ENCODE measurements at places on chromosomes 13 and 19.
A peak's percentile ranks its signal among the peaks of the same experiment; 100 is the strongest.

DNA sequence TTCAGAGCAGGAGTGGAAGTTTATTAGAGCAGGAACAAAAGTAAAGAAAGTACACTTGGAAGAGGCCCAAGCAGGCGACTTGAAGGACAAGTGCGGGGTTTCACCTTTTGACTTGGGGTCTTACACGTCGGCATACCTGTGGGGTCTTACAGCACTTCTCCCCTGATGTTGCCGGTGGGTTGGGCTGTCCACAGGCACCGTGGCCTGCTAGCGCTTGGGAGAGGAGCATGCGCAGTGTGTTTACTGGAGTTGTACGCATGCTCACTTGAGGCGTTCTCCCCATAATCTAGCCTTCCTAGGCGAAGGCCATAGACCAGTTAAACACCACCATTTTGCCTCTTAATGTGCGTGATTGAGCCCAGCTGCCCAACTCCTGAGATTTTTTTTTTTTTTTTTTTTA lies 25.0 kb upstream of the PLEKHF1 start:
- DNase-seq: no peak

DNA sequence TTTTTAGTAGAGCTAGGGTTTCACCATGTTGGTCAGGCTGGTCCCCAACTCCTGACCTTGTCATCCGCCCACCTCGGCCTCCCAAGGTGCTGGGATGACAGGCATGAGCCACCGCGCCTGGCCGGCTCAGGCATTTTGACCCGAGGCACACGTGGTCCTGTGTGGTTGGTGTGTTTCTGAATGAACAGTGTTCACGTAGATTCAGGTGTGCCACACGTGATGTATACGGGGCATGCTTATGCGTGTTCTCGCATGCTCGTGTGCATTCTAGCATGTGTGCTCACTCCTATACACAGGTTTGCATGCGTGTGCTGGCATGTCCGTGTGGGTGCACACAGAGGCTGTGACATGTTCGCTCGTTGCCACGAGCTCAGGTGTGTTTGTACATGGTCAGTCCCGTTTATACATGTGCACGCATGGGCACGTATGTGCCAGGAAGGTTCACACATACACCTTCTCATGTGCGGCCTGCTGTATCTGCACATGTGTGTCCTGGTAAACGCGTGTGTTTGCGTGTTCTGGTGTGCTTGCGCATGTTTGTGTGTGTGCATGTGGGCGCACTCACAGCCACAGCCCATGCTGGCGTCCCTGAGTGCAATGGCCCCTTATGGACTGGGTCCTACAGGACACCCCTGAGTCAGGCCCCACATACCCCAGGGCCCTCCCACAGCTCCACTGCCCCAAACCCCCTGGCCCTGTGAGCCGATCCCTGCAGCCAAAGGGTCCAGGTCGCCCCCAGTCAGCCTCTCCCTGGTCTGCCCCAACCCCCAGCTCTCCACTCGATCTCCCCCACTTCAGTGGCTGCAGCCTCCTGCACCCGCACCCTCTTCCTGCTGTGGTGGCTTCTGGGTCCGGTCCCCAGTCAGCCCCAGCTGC lies 20.6 kb upstream of the TCF3 start:
- DNase-seq: no peak

GRCh38 chr19:53908106-53908934 lies 758 bp upstream of the CACNG7 start:
- peak; percentile 66 for DNase-seq

DNA sequence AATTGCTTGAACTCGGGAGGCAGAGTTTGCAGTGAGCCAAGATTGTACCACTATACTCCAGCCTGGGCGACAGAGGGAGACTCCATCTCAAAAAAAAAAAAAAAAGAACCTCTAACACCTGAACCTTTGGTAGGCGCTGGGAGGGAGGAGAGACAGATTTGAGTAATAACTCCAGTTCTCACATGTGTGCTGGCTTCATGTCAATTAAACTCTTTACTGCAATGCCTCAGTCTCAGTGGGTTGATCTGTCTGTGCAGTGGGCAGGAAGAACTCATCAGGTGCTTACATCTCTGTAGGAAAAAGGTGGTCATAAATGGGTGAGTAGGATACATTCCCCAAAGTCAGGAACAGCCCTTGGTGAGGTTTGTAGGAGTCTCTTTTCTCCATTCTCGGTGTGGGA lies 85.1 kb upstream of the ABCC4 start:
- DNase-seq: no peak

DNA sequence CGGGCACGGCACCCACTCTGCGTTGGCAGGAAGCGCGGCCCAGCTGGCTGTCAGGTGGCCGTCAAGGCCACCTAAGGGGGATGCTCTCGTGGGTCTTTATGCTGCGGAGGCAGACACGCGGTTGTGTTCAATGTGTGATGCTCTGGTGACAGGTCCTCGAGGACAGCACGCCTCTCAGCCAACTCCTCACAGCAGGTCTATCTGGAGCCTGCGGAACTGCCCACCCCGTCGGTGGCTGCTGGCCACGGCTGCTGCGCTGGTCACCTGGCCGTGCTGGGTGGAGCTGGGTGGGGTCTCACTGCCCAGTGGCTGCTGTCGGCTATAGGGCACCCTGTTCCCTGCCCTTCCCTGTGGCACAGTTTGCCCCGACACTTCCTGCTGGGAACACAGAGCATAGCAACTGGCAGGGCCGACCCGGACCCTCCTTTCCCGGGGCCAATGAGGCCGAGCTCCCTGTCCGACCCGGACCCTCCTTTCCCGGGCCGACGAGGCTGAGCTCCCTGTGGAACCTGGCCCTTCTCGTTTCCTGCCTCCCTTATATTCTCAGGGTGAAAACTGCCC lies 14.3 kb upstream of the F7 start:
- no peak for DNase-seq

GRCh38 chr19:961866-962620 lies 22.1 kb upstream of the WDR18 start:
- DNase-seq: peak; percentile 83

- peak; percentile 20 for DNase-seq
Measured at GRCh38 chr13:100234524-100235136, 145.7 kb downstream of the PCCA start.

- peak; percentile 91 for DNase-seq
Measured at GRCh38 chr19:7242601-7243258, 51.5 kb downstream of the INSR start.

- no peak for DNase-seq
Measured at GRCh38 chr13:80889829-80890228, 548.9 kb upstream of the SPRY2 start.

GRCh38 chr13:108087810-108088209 lies 127.5 kb downstream of the LIG4 start:
- no peak for DNase-seq

DNA sequence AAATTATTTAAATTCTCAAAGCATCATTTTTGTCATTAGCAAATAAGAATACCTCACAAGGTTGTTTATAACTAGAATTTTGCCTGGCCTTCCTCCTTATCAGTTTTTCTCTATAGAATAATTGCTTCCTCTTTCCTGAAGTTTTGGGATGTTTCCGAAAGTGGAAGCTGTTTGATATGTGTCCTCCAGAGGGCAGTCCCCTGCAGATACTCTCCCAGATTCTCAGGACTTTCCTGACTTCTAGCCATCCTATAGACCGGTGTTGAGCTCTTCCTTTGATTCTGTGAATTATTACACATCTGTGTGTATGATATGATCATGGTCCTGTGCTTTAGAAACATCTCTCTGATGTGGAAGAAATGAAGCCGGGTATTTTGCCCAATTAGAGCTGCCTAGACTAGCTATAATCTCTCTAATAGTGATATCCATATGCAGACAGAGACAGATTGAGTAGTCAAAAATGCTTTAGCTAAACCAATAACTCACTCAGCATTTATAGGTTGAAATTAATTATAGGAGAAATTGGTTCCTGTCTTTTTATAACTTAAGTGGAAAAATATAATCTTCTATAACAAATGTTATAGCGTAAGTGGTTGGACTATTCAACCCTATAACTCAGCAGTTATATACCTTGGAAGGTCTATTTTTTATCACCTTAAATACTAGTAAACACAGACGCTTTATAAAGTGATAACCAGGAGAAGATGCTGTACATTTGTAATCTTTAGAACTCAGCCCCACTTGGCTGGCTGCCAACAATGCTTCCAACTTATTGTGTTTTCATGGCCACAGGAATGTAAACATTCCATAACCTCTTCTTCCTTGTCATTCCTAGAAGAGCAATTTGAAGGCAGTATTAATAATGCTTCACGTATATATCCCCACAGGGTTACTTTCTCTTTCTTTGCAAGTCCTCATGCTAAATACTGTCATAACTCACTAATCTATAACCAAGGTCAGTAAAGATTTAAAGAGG lies 201.0 kb upstream of the RXFP2 start:
- peak; percentile 64 for DNase-seq

GRCh38 chr13:113591750-113592149 lies 7.2 kb downstream of the TFDP1 start:
- no peak for DNase-seq

DNA sequence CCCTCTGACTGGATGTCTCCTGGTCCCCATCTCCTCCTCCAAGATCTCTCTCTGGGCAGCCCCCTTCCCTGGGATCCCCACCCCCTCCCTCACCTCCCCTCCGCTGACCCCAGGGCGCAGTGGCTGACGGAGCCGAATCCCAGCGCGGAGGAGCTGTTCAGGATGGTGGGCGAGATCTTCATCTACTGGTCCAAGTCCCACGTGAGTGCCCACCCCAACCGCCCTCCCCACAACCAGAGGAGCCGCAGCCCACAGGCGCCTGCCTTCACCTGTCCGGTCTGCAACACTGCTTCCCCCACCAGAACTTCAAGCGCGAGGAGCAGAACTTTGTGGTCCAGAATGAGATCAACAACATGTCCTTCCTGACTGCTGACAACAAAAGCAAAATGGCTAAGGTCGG lies 89.4 kb downstream of the RYR1 start:
- no peak for DNase-seq

GRCh38 chr19:48530770-48531169 lies 19.1 kb upstream of the LMTK3 start:
- no peak for DNase-seq

GRCh38 chr13:73258406-73258805 lies 199.6 kb downstream of the KLF5 start:
- no peak for DNase-seq

DNA sequence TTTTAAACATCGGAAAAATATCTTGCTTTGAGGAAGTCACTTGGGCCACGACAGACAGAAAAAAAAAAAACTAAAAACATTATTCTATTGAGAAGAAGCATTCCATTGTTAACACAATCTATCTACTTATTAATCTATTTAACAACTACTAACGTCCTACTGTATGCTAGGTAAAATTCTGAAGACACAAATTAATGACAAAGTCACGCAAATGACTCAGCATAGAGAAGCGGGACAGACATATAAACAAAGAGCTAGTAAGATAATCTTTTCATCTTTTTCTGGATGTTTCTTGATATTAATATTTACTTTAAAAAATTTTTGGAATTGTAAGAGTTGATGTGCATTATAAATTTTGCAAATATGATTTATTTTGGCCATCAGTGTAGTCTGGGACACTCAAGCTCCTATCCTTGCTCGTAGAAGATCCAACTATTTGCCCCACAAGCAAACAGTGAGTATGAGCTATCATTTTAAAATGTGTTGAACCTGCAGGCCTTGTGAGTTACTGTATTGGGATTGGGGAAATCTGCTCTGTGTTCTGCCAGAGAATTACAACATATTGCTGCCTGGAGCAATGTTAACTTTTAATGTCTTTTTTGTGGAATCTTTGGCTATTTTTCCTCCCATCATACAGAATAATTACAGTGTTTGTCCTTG lies 109.1 kb downstream of the PCDH9 start:
- DNase-seq: no peak

GRCh38 chr19:23402388-23402787 lies 7.1 kb upstream of the ZNF91 start:
- no peak for DNase-seq

- DNase-seq: peak; percentile 84
Measured at GRCh38 chr19:52993342-52994178, 20.2 kb upstream of the ERVV-1 start.

Measured in AG20443 (cell line).